Left lung (tissue), 14 donors: ENCODE measurements at places on chromosomes 7 and 10. TPM values are rescaled to one million over a fixed set of nuclear protein-coding genes. Genes with fewer than 3 reads are reported as not detected.

GRCh38 chr7:102220960-102221800, 65.5 kb upstream of the SH2B2 start:
- no peak overlapping the region for H3K27ac ChIP-seq
- no peak overlapping the region for H3K4me3 ChIP-seq
- H3K27me3 ChIP-seq: no peaks in the 10 kb centered on the region
- no peaks in the 10 kb centered on the region for H3K4me1 ChIP-seq

- no peaks in the 10 kb centered on the region for H3K27me3 ChIP-seq
- H3K4me1 ChIP-seq: peaks cover 9% of the 10 kb centered on the region
- H3K27ac ChIP-seq: no peak overlapping the region
Measured at GRCh38 chr7:152158801-152159587, 133.5 kb downstream of the GALNT11 start.

DNA sequence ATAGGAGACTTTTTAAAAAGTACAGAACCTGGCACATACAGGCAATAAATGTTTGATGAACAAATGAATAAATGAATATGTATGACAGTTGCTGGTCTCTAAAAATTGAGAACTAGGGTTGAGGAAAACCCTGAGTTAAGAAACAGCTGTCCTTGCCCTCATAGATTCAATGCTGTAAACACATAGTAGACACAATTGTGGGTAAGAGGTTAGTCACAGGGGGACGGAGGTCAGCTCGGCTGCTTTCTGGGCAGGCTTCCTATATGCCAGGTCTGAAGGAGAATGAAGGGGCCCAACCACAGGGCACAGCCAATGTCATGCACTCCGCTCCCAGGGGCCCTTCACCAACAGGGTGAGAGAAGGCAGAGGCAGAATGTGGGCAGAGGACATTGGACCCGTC, 143.3 kb upstream of the RSU1 start:
- H3K4me1 ChIP-seq: no peaks in the 10 kb centered on the region
- H3K27ac ChIP-seq: no peak overlapping the region
- H3K4me3 ChIP-seq: no peak overlapping the region
- H3K36me3 ChIP-seq: no peaks in the 10 kb centered on the region
- no peaks in the 10 kb centered on the region for H3K27me3 ChIP-seq
- DNase-seq: no peak

- H3K36me3 ChIP-seq: no peaks in the 10 kb centered on the region
- H3K4me1 ChIP-seq: peaks cover 4% of the 10 kb centered on the region
- no peak overlapping the region for H3K27ac ChIP-seq
Measured at GRCh38 chr7:5610500-5611186, 170.8 kb downstream of the RNF216 start.

DNA sequence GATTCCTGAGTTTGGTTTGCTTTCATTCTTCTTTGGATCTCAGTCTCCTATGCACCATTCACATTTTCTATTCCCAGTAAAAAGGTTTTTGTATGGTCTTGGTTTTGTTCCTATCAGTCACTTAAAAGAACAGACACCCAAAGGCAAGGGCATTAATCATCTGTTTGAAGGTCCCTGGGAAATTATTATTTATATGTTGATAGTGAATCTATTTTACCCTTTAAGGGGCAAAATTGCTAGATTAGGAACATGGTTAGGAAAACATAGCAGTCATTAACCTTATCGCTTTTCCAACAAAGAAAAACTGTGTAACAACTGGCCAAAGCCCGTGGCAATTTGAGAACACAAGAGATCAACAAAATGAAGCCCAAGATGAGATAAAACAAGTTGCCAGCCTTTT, 1146.6 kb upstream of the C7orf33 start:
- no peak overlapping the region for H3K27ac ChIP-seq
- no peak for DNase-seq
- H3K4me3 ChIP-seq: no peak overlapping the region

Gene C7orf57
- not detected for total RNA-seq

DNA sequence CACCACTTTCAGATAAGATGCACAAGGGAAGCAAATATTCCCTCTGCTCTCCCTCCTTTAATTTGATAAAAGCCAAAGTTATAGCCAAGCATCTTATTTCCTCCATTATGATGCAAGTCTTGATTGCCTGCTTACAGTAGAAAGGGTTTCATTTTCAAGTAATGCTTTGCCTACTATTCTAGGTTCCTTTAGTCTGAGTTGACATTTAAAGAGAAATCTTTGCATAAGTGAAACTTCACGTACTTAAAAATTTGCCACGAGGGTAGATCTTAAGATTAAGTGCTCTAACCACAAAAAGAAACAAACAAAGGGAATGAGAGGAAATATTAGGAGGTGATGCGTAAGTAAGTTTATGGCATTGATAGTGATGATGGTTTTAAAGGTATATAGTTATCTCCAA, 78.1 kb upstream of the VWDE start:
- no peaks in the 10 kb centered on the region for H3K36me3 ChIP-seq
- no peak for DNase-seq
- H3K27ac ChIP-seq: no peak overlapping the region
- no peaks in the 10 kb centered on the region for H3K27me3 ChIP-seq
- no peak overlapping the region for H3K4me3 ChIP-seq

DNA sequence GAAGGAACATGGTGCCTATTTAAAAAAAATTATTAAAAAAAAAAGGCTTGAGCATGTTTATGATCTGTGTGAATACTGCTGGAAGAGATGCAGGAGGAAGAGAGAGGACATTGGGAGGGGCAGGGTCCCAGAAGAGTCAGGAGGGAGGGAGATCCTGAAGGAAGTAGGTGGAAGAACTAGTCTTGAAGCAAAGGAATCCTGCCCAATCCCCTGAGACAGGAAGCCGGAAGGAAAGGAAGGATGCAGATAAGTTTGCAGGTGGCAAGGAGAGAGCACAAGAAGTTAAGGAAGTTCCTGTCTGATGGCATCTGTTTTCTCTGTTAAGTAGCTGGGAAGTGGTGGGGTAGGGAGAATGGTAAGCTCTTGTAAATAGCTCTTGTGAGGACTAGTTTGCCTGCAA, 318.5 kb downstream of the DOCK4 start:
- no peaks in the 10 kb centered on the region for H3K4me1 ChIP-seq
- H3K27ac ChIP-seq: no peak overlapping the region
- no peak for DNase-seq
- H3K36me3 ChIP-seq: no peaks in the 10 kb centered on the region

DNA sequence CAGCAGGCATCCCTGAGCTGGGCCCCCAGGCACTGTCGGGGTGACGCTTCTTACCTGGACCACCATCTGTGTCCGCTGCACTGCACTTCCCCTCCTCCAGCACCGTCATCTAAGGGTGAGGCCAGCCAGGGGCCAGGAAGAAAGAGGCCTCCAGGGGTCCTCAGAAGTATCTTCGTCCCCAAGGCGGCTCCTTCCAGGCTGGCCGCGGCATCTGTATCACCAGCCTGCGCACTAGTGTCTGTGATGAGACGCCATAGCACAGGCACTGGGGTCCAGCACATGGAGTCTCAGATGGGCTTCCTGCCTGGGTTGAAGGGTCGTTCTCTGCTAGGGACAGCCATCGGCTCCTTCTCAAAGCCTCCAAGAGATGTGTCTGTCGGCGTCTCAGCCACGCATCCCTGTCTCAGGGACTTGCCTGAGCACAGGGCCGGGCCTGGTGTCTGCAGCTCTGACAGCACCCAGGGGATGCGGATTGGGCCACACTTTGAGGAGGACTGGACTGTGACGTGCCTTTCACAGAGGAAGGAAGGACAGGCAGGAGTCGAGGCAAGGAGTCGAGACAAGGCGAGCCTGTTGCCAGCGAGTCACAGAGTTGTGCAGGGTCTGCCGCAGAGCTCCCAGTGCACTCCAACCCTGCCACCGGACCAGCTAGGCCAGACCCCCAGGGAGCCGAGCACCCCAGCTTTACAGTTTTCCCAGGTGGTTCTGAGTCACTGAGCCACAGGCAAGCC, 101.5 kb upstream of the DIP2C start:
- DNase-seq: no peak
- H3K27ac ChIP-seq: no peak overlapping the region
- H3K4me1 ChIP-seq: no peaks in the 10 kb centered on the region
- H3K4me3 ChIP-seq: no peak overlapping the region

Gene EN2
- not detected for total RNA-seq

Gene SEC31B
- 8.8 TPM for total RNA-seq

Gene COL17A1
- total RNA-seq: 43.4 TPM

DNA sequence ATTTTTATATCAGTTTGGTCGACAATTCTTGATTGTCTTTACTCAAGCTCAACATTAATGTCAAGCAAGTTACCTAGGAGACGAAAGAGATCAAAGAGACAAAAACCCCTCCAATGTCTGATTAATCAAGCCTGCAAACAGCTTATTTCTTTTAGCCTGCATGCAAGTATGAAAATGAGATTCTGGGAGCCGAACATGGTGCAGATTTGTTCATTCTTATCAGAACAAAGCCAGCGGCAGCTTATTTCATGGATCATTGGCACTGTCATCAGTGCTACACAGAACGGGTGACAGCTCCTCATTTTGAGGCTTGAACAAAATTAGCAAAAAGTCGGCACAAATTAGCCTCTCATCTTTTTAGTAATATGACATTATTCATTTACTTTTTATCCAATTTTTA, 26.5 kb downstream of the FAM204A start:
- no peak for DNase-seq
- no peaks in the 10 kb centered on the region for H3K4me1 ChIP-seq
- no peaks in the 10 kb centered on the region for H3K36me3 ChIP-seq
- H3K27me3 ChIP-seq: no peaks in the 10 kb centered on the region
- no peak overlapping the region for H3K4me3 ChIP-seq
- no peak overlapping the region for H3K27ac ChIP-seq
